ENCODE measurements at places on chromosomes 1 and 21. TPM values are rescaled to one million over a fixed set of nuclear protein-coding genes. Genes with fewer than 3 reads are reported as not detected.

DNA sequence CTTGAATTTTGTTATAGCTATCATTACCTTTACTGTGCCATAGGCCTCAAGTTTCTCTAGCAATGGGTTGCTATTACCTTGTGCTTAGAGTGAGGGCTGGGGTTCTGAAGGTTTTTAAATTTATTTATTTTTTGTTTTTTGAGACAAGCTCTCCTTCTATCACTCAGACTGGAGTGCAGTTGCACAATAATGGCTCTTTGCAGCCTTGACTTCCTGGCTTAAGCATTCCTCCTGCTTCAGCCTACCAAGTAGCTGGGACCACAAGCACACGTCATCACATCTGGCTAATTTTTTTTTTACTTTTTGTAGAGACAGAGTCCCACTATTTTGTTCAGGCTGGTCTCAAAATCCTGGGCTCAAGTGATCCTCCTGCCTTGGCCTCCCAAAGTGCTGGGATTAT lies 41.5 kb downstream of the SNX27 start:
- DNase-seq: no peak

GRCh38 chr1:201739492-201740085 lies 89.4 kb upstream of the IPO9 start:
- peak; percentile 73 for DNase-seq

DNA sequence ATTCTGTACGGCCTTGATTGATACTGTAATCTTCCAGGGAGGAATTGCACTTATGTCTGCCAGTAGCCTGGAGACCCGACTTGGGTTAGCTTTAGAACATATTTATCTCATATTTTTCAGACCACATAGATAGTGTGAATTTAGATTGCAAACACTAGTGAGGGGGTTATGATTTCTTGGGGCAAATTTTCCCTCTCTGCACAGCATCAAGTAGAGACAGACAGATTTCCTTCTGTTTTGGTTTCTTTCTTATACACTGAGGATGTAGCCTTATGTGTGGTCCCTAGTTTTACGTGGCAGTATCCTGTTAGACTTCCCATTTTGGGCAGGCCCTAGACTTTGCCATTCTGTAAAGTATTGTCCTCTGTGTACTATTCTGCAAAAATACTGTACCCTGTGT lies 29.0 kb downstream of the SOAT1 start:
- no peak for DNase-seq

- no peak for DNase-seq
Observed at GRCh38 chr1:14625572-14625971, 27.1 kb downstream of the KAZN start.

Gene KRTAP11-1
- not detected for total RNA-seq

Gene RNPEP
- 43.1 TPM for total RNA-seq

DNA sequence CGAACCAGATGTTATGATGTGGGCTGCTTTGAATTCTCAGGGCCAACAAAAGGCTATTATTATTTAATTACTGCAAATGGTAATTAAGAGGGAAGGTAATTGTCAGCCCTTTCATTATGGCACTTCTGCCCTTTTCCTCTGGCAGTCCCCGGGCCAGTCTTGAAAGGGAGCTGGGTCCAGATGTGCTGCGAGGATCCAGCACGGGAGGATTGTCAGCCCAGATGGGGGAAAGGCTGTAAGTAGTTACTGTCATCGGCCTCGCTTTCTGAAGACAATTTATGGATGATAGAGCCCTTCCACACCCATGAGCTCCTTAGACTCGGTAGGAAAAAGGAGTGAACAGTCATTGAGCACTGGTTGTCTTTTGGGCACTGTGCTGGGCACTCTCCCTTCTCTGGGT lies 8.7 kb upstream of the ZNF362 start:
- peak; percentile 5 for DNase-seq

Gene C1QC
- 203 TPM for total RNA-seq

DNA sequence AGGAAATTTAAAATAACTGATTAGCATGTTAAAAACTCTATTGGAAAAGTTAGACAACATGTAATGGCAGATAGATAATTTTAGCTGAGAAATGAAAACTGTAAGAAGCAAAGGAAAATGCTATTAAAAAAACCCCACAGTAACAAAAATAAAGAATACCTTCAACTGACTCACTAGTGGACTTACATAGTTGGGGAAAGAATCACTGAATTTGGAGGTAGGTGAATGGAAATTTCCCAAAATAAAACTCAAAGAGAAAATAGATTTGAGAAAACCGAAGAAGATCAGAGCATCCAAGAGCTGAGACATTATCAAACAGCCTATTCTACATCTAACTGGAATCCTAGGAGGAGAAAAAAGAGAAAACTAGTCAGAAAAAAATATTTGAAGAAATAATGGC lies 34.7 kb downstream of the PDE4B start:
- no peak for DNase-seq

Gene TINAGL1
- total RNA-seq: 317 TPM

Gene TAS1R1
- not detected for total RNA-seq

- DNase-seq: no peak
Observed at GRCh38 chr1:153652805-153653500, 5.5 kb upstream of the SNAPIN start.

DNA sequence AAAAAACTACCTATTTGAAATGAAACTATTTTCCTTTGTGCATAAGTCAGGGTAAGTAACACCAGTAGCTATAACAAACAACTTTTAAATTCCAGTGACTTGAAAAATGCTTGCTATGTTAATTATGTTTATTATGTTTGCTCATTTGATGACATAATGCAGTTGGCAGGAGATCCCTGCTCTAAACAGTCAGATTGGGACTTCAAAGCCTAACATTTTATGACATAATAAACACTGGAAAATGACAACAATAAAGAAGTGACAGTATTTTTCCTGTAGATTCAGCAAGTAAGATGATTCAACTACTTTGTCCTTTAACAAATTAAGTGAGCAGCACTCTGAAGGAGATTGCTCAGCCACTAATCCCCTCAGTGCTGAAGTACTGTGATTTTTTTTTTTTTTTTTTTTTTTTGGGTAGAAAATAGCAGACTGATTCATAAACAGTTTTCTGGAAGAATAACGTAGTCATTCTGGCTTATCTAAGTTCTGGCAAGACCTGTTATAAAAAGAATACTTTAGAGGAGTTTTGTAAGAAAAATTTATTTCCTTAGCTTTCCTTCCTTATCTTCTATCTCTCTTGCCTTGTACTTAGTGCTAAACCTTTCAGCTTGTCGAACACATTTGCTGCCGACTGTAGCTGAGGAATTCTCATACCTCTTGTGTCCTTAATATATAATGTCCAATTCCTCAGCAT lies 207.2 kb downstream of the PTGER3 start:
- no peak for DNase-seq

Gene SIPA1L2
- total RNA-seq: 27.6 TPM

GRCh38 chr1:98881901-98882300 lies 122.8 kb downstream of the PLPPR5 start:
- DNase-seq: no peak

- DNase-seq: peak; percentile 84
Observed at GRCh38 chr1:151547119-151547899, 7.2 kb downstream of the TUFT1 start.

GRCh38 chr21:44286086-44286715 lies 525 bp downstream of the AIRE start:
- DNase-seq: no peak

- no peak for DNase-seq
Observed at GRCh38 chr1:222843469-222844410, 28.9 kb downstream of the DISP1 start.

GRCh38 chr1:160022330-160023310 lies 9.2 kb downstream of the PIGM start:
- DNase-seq: no peak

DNA sequence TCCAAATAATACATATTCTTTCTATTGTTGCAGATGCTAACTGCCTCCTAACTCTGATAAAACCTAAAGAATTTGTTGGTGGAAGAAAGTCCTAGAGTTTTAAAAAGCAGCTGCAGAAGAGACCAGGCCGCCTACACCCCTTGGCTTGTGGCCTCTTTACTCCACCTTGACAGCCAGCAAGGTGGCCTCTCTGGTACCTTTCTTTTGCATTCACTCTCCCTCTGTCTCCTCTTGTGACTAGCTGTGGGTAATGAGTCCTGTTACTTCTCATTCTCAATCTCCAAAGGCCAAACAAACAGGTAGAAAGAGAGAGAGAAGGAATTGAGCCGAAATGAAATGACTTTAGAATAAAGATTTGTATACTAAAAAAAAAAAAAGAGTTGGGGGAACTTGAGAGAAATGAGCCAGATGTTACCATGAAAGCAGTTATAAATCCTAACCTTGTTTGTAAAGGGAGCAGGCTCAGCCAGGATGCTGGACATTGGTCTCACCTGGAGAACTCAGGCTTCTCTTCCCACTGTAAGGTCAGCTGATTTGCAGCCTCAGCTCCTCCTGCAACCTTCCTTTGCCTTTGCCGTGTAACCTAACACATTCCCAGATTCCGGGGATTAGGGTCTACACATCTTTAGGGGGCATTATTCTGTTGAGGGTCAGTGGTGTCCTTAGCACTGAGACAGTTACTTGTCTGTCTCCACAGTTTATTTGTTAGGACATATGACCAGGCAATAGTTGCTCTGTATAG lies 164.1 kb upstream of the IRF2BP2 start:
- DNase-seq: no peak

Gene FUCA1
- total RNA-seq: 26.0 TPM

Gene LAMB3
- total RNA-seq: 3.9 TPM

- no peak for DNase-seq
Observed at GRCh38 chr1:184686540-184686939, 68.1 kb downstream of the EDEM3 start.

GRCh38 chr1:220652995-220653394 lies 37.2 kb upstream of the C1orf115 start:
- no peak for DNase-seq

Gene OR6K2
- total RNA-seq: not detected

DNA sequence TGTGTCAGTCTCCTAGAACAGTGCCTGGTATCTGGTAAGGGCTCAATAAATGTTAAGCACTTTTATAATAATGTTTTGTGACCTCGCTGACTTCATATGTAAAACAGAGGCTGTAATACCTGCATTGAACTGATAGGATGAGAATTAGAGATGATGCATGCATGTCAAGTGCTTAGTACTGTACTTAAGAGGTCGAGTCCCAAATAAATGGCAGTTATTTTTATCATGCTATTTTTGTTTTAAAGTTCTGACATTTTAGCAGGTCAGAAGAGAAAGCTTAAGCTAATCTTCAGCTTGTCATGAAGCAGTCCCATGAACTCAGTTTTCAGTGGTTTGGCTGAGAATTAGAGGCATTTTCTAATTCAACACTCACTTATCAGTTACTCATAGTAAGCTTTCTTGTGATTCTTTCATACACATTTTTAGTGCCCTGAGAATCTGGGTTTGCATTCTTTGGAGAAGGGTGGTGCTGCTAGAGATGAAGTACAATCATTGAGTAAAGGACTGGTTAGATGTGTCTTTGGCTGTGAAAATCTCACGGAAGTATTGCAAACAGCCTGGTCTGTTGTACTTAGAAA lies 75.7 kb upstream of the RAVER2 start:
- no peak for DNase-seq

DNA sequence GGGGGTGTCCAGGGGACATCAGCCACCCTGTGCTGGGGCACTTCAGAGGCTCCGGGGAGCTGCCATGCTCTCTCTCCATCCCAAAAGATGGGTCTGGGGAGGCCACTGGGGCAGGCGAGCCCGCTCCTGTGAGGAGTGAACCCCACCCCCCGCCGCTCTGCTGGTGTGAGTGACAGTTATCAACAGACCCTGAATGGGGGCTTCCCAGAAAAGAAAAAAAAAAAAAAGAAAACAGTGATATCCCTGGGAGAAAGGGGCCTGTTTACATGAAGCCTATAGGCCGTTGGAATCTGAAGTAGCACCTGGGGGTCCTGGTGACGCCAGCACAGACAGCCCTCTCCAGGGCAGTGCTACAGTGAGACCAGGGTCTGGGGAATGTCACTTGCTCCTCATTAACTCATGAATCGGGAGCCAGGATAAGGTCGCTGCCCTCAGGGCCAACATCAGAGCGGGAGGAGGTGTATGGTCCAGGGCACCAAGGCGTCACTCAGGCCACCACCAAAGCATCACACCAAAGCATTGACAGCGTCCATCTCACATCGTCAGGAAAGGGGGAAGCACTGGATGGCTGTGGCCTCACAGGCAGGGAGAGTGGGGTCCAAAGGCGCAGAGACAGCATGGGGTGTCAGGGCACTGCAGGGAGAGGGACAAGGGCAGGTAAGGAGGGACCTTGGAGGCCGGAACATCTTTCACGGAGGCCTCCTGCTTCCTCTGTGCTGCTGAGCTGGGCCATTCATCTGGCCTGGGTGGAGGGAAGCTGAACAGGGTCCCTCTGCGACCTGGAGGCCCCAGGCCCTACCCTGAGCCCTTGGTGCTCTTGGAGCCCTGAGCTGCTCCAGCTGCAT lies 8.4 kb upstream of the NPHP4 start:
- DNase-seq: no peak

GRCh38 chr21:44436111-44436611 lies 19.1 kb upstream of the LRRC3 start:
- DNase-seq: peak; percentile 37

Gene TP53BP2
- total RNA-seq: 83.9 TPM

Gene KRTAP27-1
- total RNA-seq: not detected

DNA sequence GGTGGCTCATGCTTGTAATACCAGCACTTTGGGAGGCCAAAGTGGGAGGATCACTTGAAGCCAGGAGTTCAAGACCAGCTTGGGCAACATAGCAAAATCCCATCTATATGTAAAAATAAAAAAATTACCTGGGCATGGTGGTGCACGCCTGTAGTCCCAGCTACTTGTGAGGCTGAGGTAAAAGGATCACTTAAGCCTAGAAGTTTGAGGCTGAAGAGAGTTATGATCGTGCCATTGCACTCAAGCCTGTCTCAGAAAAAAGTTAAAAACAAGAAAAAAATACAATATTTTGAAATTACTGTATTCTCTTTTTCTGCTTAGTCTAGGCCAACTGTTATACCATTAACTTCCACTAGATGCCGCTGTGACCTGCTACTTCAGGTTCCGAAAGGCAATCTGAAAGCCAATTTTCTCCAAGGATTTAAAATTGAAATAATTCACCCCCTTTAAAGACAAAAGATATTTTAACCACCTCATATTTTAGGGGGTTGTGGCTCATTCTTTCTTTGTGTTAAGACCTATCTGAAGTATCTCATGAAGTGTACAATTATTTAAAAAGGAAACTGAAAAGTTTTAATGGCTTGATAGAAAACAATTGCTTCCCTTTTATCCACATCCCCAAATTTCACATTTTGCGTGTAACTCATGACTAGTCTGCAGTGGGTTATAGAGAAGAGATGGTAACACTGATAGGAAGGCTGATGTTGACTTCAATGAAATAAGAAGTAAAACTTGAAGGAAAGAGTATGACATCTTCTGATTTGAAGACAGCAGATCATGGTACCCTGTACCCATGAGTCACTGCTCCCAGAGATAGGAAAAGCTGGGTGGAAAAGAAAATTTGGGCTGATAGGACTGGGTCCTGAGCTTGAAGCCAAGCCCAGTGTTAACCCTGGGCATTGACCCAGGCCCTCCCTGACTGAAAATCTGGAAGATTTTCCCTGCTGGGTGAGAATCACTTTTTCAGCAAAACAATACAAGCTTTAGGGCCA lies 24.4 kb upstream of the CLDN14 start:
- no peak for DNase-seq

- DNase-seq: no peak
Observed at GRCh38 chr1:70429757-70430156, 18.7 kb downstream of the CTH start.
